Stimulated activated CD4-positive, alpha-beta T cell treated with anti-CD3 and anti-CD28 coated beads, Interleukin-15, amount 100 ng/mL, for 24 hours (primary cell): ENCODE measurements at places on chromosomes 4 and X.

- no peak for DNase-seq
Observed at GRCh38 chr4:7377223-7377865, 57.4 kb downstream of the PSAPL1 start.

- DNase-seq: no peak
Observed at GRCh38 chrX:13652287-13652793, 601 bp upstream of the TCEANC start.

GRCh38 chrX:786441-786881 lies 155.9 kb downstream of the SHOX start:
- DNase-seq: no peak

GRCh38 chrX:106952988-106953387 lies 32.8 kb downstream of the CLDN2 start:
- DNase-seq: no peak

GRCh38 chr4:53721263-53721662 lies 130.0 kb upstream of the LNX1 start:
- no peak for DNase-seq

GRCh38 chr4:175705407-175705806 lies 106.7 kb downstream of the GPM6A start:
- no peak for DNase-seq

- DNase-seq: no peak
Observed at GRCh38 chr4:147975325-147975724, 243.4 kb downstream of the ARHGAP10 start.

DNA sequence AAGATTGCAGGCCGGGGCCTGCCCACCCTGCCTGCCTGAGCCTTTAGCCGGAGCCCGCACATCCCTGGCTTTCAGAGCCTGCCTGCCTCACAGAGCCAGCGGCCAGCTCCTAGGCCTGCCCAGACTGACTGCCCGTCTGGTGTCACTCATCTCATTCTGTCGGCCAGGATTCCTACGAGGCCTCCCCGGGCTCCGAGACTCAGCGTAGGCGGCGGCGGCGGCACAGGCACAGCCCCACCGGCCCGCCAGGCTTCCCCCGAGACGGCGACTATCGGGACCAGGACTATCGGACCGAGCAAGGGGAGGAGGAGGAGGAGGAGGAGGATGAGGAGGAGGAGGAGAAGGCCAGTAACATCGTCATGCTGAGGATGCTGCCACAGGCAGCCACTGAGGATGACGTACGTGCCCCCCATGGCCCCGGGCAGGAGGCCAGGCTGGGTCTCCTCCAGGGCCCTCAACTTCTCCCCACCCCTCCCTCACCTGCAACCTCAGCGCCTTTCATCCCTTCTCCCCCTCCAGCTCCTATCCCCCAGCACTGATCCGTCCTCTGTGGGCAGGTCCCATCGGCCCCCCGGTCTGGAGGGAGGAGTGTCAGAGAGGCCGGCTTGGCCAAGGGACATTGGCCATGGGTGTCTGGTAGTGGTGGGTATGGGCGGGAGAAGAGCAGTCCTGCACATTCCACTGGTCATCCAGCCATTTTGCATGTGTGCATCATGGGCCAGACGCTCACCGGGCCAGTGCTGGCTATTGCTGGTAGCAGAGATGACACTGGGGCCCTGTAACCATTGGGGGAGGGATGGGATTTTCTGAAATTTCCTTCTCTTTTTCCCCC lies 22.6 kb upstream of the UBA1 start:
- DNase-seq: no peak

DNA sequence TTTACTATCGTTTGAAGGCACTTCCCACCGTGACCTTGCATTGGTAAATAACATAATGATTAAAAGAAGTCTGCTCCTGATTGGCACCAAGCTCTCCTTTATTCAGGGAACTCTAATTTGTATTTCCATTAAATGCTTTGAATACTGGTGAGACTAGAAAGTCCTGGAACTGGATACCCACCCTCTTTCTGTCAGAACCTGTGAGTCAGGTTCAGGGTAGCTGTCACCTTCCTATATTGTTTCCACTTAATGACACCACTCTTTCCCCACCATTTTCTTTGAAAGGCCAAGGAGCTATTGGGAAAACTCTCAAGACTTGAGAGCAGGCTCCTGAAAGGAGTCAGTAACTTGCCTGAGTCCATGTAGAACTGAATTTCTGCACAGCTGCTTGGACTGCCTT lies 55.9 kb upstream of the RASSF6 start:
- DNase-seq: no peak

DNA sequence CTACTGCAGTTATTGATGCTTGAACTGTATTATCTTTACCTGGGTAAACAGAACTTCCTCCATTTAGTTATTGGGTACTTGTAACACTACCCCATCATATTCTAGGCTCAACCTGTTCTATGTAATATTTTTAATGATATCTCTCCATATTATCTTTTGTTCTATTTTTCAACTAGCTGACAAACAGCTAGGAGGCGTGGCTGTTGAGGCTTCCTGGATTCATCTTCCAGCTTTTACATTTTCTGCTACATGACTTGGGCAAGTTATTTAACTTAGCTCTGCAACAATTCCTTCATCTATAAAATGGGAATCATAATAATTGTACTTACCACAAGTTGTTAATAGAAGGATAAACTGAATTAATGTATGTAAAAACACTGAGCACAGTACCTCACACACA lies 349.3 kb downstream of the PTTG2 start:
- DNase-seq: no peak

DNA sequence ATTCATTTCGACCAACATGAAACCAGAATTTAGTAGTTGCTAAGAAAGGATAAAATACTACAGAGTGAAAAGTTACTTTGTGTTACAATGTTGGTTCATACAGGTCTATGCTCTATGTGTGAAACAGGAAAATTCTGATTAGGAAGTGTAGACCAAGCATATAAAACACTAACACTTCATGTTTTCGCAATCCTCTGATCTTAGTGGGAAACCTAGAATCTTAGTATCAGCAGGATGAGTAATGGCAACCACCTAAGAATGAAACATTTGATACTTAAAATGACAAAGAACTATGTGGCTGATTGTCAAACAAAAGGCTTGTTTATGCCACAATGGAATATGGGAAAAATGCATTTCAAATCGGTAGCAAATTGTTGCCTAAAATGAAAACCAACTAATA lies 116.1 kb downstream of the AMMECR1 start:
- no peak for DNase-seq

- DNase-seq: no peak
Observed at GRCh38 chrX:19194285-19195242, 72.3 kb upstream of the ADGRG2 start.

- no peak for DNase-seq
Observed at GRCh38 chr4:148077581-148077980, 345.7 kb downstream of the ARHGAP10 start.

- no peak for DNase-seq
Observed at GRCh38 chrX:40853816-40854123, 118.4 kb upstream of the MED14 start.

DNA sequence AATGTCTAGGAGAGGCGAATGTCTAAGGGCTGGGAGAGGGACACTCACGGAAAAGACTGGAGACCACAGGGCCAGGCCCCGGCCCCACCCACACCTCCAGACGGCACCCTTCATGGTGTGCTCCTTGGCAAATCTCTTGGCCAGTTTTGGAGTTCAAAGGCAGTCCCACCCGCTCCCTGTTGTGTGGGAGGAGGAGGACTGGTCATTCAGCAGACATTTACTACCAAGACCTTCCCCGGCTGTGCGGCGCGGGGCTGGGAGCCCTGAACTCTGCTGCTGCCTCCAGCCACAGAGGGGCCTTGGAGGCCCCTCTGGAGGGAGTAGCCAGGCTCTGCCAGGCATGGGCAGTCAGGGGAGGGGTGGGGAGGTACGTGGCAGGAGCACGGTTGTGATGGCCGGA lies 8.7 kb upstream of the TBC1D14 start:
- no peak for DNase-seq

DNA sequence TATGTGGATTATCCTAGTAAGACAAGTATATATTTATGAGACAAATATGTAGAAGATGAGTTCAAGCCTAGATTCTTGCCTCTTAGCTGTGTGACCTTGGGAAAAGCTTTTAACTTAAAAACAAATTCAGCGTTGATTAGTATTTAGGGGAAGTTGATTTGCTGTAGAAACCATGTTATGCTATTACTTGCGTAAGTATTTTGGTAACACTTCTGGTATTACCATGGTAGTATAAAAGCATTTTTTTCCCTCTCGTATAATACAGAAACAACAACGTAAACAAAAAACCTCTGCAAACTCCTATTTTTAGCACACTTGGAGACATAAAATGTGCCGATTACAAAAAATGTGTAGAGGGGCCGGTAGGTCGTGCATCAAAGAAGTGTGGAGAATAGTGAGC lies 33.2 kb downstream of the STAG2 start:
- no peak for DNase-seq

- DNase-seq: no peak
Observed at GRCh38 chrX:69082055-69082752, 83.0 kb downstream of the PJA1 start.

GRCh38 chr4:86594559-86595425 lies 677 bp downstream of the PTPN13 start:
- peak; percentile 34 for DNase-seq

DNA sequence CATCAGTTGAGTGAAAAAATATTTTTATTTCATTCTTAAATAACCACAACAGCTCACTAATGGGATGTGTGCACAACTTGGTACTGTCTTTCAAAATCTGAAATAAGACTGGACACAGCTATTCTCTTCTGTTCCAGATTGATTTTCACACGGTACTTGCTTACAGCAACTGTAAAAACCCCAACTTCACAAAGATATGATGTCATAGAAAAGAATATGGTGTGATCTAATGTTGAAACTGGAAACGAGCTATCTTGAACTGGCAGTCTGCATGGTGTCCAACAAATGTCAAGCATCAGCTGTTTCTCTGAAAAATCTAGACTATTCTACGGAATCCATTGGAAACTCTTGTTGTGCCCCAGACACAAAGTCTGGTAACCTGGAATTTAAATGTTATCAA lies 14.7 kb downstream of the HELQ start:
- DNase-seq: no peak

DNA sequence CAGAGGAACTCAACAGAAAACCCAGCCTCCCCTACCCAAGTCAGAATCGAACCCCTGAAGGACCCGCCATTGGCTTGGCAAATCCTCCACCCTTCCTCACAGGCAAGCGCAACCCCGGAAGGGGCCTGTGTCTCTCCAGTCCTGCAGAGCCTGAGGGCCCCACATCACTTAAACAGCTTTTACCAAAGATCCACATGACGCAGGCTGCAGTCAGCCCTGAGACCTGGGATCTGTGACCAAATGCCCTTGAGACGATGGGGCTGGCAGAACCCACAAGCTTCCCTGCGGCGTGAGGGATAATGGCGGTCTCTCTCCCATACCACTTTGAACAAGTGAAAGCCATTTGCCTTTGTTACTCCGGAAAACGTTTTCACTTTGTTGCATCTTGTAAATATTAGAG lies 54.9 kb downstream of the ACOX3 start:
- DNase-seq: no peak

DNA sequence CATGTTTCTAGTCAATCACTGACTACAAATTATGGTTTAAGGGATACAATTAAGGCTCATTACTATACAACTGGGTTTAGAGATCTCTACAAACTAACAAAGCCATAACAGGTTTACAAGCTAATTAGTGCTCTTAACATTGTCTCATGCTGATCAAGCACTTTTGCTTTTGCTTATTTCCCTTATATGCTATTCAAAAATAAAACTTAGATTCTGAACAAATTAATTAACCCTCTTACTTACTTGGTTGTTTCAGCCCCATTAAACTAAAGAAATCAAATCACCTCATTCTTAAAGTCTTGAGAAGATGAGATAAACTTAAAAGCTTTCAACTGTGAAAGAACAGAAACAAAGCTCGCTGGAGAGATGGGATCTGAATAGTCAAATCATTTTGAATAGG lies 2024.5 kb upstream of the ADGRL3 start:
- DNase-seq: no peak

GRCh38 chrX:155148724-155149537 lies 67.3 kb upstream of the VBP1 start:
- peak; percentile 53 for DNase-seq

DNA sequence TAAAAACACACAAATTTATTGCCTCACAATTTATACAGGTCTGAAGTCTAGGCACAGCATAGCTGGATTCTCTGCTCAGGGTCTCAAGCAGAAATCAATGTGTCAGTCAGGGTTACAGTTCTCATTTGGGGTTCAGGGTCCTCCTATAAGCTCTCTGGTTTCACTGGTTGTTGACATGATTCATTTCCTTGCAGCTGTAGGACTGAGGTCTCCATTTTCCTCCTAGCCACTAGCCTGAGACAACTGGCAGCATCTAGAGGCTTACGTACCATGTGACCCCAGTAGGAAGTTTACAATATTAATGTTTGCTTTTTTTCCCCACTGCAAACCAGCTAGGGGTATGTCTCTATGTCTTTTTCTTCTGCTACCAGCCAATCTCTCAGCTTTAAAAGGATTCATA lies 102.5 kb downstream of the CPEB2 start:
- no peak for DNase-seq

DNA sequence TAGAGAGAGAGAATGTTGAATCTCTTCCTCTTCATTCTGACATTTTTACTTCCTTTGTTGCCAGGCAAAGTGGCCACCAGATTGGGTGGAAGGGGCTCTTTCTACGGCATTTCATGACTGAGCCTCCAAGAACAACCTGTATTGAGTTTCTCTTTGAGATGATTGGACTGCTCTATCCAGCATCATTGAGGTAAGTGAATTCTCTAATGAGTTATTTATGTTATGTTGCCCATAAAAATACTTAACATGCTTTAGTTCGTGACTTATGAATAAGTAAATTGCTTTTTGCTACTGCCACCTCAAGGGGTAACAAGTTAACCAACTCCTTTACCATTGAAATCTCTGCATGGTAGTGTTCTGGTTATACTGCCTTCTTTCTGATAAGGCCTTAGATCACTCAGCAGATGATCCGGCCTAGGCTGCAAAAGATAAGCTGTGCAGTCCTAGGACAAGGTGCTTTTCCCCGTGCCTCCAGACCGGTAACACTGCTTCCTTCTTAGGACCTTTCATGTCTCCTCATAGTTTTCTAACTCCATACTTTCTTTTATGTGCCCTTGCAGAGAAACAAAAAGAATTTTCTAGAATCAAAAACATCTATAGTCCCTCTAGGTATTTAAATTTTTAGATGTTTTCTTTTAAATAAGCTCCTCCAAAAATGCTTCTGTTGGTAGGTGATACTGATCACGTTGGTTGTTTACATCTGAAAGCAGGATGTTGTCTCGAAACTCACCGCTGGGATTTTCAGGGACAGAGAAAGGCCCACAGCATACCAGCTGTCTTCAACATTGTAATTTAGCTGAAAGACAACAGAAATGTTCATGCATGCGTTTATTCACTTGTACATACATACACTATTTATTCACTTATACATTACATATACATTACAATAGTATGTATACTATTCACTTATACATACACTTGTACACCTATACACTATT lies 157.1 kb upstream of the RBPJ start:
- DNase-seq: no peak

DNA sequence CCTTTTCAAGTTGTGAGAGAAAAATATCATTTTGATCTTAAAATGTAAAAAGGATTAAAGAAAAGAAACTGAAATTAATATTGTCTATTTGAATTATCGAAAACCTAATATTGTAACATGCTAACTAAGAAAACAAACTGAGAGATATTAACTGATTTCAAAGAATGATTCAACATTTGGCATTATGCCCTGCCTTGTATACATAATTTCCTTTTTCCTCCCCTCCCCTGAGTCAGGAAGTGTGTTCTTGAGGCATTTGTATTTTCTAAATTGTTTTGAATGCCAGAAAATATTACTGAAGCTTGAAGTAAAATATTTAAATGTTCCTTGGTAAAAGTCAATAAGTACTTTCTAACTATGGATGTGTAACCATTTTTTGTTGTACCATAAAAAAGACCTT lies 49.4 kb downstream of the RPS6KA3 start:
- no peak for DNase-seq

GRCh38 chr4:16544251-16544721 lies 318.0 kb upstream of the TAPT1 start:
- no peak for DNase-seq
